Smooth muscle cell of the brain vasculature (primary cell): ENCODE measurements at places on chromosomes 12 and 14.

DNA sequence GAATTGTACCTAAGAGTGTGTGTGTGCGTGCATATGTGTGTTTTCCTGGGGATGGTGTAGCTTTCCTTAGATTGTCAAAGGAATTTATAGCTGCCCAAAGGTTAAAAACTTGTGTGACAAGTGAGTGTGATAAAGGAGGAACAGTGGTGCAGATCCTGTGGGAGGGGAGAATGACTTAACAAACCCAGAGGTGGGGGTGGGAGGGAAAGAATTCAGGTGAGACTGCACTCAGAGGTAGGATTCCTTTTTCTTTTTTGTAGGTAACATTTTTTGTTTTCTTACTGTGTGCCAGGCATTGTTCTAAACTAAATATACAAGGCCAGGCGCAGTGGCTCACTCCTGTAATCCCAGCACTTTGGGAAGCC lies 45.3 kb upstream of the SINHCAF start:
- no peak for DNase-seq

DNA sequence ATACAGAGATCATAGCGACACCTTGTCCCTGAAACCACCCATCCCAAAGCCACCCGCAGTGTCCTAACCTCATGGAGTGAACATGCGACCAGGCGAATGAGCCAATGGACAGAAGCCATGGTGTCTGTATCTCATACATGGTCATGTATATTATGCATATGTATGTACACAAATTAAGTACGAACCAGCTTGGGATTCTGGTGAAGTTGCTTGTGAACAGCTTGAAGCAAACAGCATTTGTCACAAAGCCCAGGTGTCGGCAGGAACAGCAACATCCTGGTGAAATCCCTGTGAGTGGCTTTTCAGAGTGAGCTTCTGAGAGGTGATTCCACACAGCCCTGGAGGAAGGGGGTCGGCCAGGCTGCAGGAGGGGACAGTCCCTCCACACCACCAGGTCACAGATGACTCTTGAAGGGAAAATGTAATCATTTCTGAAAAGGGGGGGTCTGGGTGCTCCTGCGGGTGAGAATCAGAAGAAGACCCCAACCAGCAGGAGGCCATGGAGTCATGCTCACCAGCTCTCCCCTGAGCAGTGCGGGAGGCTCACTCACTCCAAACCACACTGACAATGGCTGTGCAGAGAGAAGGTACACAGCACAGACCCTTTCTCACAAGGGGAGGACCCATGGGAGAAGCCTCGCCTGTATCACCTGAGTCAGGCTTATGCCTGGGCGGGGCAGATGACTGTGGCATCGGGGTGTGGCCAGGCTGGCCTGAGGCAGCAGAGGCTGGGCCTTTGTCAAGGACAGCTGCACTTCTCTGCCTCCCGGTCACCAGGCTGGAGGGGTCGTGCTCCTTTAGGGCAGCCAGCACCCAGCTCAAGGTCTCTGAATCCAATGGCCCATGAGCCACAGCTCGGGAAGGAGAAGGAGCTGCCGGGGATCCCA lies 14.3 kb downstream of the CHGA start:
- DNase-seq: no peak

- no peak for DNase-seq
Measured at GRCh38 chr14:24700511-24700910, 66.5 kb upstream of the GZMB start.

DNA sequence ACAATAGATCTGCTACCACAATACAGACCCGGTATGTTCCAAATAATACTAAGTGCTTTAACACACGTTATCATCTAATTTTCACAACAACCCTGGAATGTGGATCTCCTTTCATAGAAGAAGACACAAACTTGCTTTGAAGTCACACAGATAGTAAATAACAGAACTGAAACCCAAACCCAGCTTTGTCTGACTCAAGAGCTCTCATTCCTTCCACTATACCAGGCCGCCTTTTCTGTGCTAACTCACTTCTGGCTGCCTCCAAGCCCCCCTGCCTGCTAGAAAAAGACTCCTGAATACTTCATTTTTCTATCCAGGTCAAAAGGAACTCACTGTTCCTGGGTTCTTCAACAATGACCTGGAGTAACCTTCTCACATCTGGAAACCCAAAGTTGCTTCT lies 37.8 kb downstream of the PRPF40B start:
- no peak for DNase-seq

GRCh38 chr12:41510470-41510869 lies 322.4 kb downstream of the PDZRN4 start:
- DNase-seq: no peak

GRCh38 chr14:30551460-30551859 lies 7.5 kb upstream of the G2E3 start:
- no peak for DNase-seq

- no peak for DNase-seq
Measured at GRCh38 chr12:31568498-31568897, 22.4 kb downstream of the DENND5B start.

- DNase-seq: no peak
Measured at GRCh38 chr12:27779416-27779919, 565 bp upstream of the KLHL42 start.

DNA sequence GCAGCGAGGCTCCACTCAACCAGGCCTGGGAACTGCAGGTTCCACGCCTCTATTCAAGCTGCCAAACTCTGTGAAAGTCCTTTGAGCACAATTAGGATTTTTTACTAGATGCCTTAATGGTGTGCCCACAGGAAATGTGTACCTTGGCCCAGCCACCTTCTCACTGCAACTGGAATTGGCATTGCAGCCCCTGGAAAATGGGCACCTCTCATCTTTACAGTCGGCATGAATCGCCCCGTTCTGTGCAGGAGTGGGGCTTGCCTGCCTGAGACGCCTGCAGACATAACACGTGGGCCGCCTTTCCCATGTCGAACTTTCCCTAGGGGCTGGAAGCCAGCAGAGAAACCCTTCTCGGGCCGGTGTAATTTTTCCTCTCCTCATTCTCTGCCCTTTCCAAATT lies 42.0 kb upstream of the ELK3 start:
- no peak for DNase-seq

DNA sequence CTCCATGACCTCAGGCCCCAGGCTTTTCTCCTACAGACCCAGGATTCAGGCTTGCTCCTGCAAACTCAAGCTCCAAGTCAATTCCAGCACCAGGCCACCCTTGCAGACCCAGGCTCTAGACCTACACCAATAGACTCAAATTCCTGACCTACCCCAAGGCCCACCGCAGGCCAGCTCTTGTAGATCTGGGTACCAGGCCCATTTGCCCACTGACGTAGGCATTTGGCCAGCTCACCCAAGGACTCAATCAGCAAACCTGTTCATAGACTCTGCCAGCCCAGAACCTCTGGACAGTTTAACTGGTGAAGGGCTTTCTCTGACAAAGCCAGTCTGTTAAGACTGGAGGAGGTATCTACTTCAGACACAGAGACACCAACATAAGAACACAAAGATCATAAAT lies 52.3 kb downstream of the SPTSSA start:
- no peak for DNase-seq

GRCh38 chr12:57693317-57693658 lies 644 bp upstream of the OS9 start:
- no peak for DNase-seq

DNA sequence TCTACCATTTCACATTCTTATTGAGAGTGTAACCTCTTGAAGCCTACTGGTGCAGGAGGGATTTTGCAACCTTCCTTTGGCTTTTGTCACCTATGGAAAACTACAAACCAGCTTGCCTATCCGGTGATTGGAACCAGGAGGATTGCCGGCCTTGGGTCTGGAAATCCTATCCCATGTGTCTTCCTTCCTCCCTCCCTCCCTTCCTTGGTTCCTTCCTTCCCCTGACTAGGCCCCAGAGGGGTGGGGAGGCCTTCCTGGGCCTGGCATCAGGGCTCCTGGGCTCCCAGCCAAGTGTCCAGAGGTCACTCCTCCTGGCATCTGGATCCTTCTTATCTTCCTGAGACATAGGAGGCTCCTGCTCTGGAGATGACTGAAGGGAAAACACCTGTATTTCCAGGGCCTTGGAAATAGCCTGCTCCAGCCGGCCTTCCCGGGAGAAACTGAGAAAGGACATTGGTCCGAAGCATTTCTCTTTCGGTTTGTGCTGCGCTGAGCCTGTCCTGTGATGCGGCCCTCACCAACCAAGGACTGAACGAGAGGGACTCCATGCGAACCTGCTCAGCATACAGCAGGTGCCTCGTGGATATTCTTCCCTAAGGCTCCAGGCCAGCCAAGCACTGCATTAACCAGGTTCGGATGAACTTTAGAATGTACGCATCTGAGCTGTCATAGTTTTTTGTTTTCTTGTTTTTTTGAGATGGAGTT lies 43.4 kb downstream of the PSMA6 start:
- no peak for DNase-seq

- no peak for DNase-seq
Measured at GRCh38 chr12:28500373-28501024, 310.2 kb downstream of the CCDC91 start.

DNA sequence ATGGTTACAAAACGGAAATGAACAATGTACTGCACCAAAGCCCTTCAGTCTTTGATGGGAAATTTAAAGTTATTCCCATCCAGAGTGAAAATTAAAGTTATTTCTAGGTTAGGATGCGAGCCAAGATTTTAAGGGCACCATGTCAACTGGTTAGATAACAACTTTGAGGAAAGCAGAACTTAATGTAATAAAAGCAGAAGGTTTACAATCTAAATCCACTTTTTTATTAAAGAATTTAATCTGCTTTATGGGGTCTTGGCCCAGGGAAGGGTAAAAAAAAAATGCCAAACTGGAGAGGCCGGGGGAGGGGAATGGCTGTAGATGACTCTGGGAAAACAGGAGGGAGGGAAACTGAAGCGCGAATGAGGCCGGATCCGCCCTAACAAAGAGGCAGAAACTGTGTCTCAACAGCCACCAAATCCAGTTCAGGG lies 108.2 kb upstream of the ATF7IP start:
- no peak for DNase-seq

DNA sequence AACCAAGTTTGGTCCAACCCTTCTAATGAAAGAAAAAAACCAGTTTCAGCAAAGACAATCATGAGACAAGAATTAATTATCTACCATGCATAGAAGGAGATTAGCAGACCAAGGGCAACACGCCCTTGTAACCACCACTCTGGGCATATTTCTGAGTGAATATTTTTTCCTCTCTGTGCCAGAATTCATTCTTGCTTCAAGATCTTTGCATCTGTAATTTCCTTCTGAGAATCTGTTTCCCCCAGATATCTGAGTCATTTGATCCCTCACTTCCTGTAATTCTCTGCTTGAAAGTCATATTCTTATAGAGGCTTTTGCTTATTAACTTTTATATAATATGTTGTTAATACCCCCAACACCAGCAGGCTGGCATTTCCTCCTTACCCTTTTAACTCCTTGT lies 243.7 kb downstream of the SLC16A7 start:
- no peak for DNase-seq

GRCh38 chr12:121789233-121789781 lies 4.2 kb downstream of the RHOF start:
- no peak for DNase-seq

DNA sequence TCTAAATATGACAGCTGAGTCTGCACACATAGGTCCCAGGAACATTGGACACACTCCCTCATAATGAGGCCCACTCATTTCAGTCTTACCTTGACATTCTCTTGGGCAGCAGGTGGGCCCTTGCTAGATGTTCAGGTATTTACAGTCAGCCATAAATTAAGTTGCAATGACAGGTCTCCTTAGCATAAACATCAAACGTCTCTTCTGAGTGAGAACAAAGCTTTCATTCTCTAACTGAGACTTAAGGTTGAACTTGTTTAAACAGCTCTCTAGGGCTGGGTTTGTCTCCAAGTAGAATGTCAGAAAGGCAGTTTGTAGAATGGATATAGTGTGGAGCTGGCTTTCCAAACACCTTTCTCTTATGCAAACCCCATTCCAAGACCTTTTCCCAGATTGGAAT lies 10.3 kb downstream of the ACVR1B start:
- no peak for DNase-seq

DNA sequence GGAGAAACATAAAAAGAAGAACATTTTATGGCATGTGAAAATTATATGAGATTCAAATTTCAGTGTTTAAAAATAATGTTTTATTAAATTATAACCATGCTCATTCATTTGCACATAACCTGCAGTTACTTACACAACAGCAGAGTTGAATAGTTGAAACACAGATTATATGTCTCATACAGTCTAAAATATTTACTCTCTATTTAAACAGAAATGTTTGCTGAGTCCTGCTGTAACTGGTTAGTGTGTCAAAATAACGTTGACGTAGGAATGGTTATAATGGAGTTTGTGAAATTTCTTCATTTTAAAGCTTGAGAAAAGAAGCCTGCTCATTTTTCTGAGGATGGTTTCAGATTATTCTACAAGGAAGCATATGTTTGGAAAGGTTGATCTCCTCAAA lies 196.5 kb upstream of the GARIN2 start:
- no peak for DNase-seq
